Hematopoietic multipotent progenitor cell treated with erythropoietin and hydrocortisone succinate and interleukin-3 and kit ligand, for 15 days (in vitro differentiated cells): ENCODE measurements at places on chromosomes 11 and 22.

GRCh38 chr11:2912498-2912897 is 16.7 kb downstream of the PHLDA2 start:
- DNase-seq = no peak

- no peak for DNase-seq
Observed at GRCh38 chr11:24181395-24182047, 315.3 kb upstream of the LUZP2 start.

DNA sequence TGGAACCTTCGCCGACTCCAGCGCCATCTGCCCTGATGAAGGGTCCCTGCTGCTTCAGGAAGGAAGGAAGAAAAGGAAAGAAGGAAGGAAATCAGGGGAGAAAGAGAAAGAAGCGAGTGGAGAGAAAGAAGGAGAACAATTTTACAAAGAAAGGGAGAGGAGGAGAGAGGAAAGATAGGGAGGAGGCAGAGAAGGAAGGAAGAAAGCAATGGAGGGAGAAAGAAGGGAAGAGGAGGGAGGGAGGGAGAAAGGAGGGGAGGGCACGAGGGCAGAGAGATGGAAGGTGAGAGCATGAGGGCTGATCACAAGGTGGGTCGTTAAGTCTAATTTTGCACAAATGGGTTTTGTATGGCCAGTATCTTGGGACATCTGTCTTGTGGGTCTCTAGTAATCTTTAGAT is 39.2 kb downstream of the PARVA start:
- no peak for DNase-seq

DNA sequence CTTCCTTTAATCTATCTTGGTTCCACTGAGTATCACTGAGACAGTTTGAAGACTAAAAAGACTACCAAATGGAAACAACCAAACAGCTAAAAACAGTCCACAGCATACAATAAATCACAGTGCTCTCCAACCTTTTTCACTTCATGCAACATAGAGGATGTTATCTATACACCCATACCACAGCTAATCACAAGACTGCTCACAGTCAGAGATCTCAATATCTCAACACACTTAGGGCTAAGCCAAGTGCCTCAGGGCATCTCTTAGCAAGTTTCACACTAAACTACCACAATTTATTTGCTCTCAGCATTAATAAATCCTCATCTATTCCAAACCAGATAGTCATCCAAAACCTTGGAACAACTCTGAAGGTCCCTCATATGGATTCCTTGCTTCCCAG is 129.4 kb downstream of the SBF2 start:
- DNase-seq = no peak

GRCh38 chr11:3609416-3610265 is 32.2 kb downstream of the ART5 start:
- peak; percentile 76 for DNase-seq

GRCh38 chr11:25734591-25735211 is 597.2 kb upstream of the ANO3 start:
- no peak for DNase-seq

DNA sequence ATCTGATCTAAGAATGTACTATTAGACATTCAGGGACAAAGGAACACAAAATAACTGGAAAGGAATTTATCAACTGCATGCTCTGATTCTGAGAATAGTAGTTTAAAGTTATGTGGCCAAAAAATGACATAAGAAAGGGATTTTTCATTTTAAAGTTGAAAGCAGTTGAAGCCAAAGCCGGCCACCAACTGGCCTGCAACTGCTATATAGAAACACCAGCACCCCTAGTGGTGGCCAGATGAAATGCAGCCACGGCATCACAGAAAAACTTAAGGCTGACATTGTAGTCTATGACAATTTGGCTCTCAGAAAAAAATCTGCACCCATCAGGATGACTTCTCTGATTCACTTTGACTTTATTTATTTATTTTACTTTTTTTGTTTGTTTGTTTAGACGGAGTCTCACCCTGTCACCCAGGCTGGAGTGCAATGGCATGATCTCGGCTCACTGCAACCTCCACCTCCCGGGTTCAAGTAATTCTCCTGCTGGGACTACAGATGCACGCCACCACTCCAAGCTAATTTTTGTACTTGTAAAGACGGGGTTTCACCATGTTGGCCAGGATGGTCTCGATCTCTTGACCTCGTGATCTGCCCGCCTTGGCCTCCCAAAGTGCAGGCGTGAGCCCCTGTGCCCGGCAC is 59.2 kb downstream of the SLC35F2 start:
- DNase-seq = peak; percentile 55

DNA sequence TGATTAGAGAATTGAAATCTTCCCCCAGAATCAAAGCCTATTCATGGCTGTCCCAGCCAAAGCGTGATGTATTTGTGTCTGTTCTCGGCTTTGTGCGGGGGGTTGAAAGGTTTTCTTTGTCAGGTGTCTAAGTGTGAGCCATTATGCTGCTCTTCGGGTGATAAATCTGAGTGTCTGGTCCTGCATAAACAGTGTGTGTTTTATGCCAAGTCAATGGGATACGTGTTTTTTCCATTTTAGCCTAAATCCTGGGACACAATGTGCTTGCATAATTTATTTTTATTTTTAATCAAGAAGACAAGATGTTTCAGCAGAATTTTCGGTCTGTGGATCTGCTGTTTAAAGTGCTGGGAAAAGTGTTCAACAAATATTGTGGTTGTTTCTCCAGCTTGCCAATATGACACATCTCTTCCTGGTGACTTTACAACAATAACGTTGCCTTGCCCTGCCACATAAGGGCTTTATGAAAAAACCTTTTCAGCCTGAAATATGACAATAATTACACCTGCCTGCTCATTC is 267.8 kb downstream of the TBC1D22A start:
- DNase-seq = no peak

- no peak for DNase-seq
Observed at GRCh38 chr11:8871962-8872361, 39.0 kb upstream of the AKIP1 start.

- no peak for DNase-seq
Observed at GRCh38 chr11:122681735-122682134, 26.2 kb downstream of the UBASH3B start.

DNA sequence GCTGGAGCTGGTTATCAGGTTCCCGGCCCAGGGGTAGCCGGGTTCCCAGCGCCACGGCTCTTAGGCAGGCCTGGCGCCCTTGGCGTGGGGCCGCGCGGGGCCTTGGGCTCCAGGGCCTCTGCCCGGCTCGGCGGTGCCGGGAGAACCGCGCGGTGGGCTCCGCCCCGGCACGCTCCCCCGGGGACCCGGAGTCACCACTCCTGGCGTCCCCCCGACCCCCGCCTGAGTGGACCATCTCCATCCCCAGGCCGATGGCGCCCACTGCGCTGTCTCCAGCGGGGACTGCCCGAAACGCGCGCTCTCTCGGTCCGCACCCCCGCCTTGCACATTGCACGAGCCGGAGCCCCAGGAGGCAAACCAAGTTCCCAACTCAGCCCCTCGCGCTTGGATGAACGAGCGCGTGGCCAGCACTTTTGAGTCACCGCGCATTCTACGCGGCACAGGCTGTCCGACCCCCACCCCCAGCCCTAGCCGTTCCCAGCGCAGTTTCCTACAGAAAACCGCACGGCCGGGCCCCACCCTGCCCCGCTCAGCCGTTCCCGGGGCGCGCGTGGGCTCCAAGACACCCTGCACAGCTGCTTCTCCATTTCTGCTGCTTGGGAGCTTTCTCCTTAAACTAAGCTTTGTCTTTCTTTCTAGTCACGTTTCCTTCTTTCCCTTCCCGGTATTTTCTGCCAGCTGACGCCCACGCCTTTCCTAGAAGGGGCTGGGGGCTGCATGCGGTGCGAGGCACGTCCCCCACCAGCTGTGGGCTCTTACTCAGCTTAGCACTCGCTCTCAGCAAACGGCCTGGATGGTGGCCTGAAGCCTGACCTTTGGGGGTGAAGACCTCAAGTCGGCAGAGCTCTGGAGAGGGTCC is 650 bp upstream of the CHID1 start:
- DNase-seq = peak; percentile 37

DNA sequence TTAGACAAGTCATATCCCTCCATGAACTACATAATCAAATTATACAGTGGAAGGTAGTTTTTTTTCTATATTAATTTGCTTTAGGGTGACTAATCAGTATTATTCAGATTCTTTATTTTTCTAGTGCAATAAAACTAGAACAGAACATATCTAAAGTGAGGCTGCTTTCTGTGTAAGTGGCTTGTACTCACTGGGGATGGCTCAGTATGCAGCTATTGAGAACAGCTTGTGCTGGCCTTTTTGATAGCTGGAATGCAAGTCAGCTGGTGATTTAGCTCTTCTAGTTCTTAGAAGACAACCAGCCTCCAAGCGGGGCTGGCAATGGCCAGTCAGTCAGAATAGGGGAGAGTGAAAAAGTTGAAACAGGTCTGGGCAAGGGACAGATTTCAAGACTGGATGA is 119.4 kb downstream of the BLID start:
- no peak for DNase-seq

- no peak for DNase-seq
Observed at GRCh38 chr11:111438846-111439520, 59.9 kb upstream of the POU2AF1 start.

- DNase-seq = no peak
Observed at GRCh38 chr11:36657610-36658267, 59.7 kb upstream of the RAG2 start.

- no peak for DNase-seq
Observed at GRCh38 chr11:57834852-57835251, 73.2 kb downstream of the CTNND1 start.
